GM13976 (cell line): ENCODE measurements at places on chromosomes 6 and 20.

DNA sequence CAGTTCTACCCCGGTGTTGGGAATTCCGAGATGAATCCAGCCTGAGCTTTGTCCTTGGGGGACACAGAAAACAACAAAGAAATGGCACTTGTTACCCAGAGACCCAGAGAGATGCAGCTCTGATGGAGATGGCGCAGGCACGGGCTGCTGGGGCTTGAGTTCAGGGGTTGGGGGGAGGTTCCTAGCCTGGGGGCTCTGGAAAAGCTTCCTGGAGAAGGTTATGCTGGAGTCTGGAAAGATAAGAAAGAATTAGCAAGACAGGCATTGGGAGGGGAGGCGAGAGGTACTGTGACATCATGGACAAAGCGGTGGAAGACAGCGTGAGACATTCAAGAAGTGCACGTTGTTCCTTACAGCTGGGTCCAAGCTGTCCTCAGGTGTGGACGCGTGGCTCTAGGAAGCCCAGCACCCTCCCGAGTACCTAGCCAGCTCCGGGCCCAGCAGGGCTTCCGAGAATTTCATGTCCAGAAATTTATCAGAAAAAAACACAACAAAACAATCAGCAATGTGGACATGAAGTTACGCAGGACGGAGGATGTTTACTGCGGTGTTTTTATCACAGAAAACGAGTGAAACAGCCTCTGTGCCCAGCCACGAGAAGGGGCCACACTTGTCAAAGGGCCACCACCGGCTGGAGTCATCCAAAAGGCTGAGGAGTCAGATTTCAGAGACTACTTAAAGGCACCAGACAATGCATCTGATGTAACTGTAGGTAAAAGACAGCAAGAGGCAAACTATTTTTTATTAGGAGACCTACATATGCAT lies 39.5 kb downstream of the C20orf203 start:
- DNase-seq, result no peak

GRCh38 chr6:82030761-82031503 lies 216.6 kb downstream of the IBTK start:
- no peak for DNase-seq

GRCh38 chr20:19789009-19789408 lies 31.0 kb downstream of the RIN2 start:
- DNase-seq, result no peak

DNA sequence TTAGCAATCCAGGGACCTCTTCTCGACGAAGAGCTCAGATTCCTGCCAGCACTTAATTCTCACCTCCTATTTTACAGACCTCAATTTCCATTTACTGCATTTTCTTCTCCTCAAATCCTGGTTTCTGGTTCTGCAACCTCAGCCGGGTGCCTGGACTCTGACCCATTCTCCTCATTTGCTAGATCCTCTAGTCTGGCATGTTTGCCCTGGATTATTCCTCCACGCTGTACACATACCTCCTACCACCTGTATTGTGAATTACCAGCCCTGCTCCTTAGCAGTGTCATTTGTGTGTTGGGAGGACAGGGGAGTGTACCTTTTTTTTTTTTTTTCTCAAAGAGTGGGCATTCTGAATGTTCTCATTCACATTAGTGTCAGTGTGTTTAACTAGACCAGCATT lies 204.4 kb downstream of the ZMYND8 start:
- DNase-seq, result no peak

- DNase-seq, result no peak
These were observed 132.6 kb downstream of the CEBPB start for GRCh38 chr20:50323209-50323608.

GRCh38 chr6:142438898-142439297 lies 137.1 kb downstream of the ADGRG6 start:
- no peak for DNase-seq

DNA sequence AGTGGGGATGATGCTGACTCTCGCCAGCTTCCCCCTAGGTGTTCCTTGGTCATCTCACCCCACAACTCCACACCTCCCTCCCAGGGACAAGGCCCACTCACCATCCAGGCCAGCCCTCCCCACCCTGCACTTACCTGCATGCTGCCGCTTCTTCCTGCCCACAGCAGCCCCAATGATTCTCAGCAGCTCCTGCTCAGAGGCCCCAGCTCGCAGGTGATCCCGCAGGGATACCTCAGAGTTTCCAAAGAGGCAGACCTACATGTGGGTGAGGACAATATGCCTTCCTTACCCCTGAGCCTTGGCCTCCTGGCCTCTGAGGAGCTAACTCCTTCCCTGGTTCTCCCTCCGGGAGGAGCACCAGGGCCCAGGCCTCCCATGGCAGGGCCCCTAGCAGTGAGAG lies 24.6 kb downstream of the MOCS1 start:
- no peak for DNase-seq

- no peak for DNase-seq
These were observed 7.7 kb downstream of the PSMB1 start for GRCh38 chr6:170545405-170545804.

- DNase-seq, result no peak
These were observed 199.0 kb downstream of the PLCB1 start for GRCh38 chr20:8330785-8331695.

GRCh38 chr6:107670792-107671199 lies 153.3 kb downstream of the SCML4 start:
- peak; percentile 51 for DNase-seq

DNA sequence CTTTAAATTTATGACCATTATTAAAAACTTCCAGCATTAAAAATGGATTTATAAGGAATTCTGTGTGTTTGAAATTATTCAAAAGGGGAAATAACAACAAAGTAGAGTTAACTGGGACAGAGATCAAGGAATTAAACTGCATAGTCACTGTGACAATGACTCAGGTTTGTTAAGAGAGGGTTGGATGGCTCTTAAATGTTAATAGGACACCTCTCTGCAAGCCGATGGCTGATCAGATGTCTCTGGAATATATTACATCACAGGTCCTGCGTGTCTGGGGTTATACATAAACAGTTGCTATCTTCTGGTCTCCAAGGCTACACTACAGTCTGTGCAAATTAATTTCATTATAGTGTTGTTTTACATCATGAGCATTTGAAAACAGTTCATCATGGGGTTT lies 574.3 kb downstream of the COL12A1 start:
- DNase-seq, result no peak

GRCh38 chr6:144834426-144835038 lies 549.4 kb downstream of the UTRN start:
- no peak for DNase-seq

GRCh38 chr6:108895571-108895970 lies 47.3 kb downstream of the ARMC2 start:
- DNase-seq, result no peak

DNA sequence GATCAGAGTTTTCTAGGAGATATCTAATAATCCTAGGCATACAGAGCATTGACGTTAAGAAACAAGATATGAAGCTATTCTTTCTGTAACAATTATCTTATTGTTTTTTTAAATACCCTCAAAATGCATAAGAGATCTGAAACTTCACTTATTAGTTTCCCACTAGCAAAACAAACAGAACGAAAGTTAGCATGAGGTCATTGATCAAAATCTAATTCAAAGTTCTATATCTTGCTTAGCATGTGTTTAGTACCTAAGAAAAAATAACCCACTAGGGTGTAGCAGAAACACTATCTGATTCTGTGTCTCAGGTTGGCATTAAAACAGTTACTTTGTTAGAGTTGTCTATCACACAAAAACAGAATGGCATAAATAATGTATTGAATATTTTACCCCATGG lies 1288.4 kb downstream of the EPHA7 start:
- no peak for DNase-seq

DNA sequence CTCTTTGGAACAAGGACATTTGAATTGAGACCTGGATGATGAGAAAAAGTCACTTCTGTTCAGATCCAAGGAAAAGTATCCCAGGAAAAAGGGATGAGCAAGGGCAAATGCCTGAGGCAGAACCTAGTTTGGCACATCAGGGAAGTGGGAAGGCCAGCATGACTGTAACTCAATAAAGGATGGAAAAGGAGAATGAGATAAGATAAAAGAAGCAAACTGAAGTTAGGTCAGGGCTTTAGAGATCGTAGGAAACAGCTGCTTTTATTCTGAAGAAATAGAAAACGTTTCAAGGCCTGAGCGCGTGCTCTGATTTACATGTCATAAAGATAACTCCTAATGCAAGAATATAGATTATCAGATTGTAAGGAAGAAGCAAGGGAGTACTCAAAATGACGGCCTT lies 450.0 kb downstream of the FRK start:
- no peak for DNase-seq

GRCh38 chr6:33324125-33324524 lies 6.6 kb upstream of the ZBTB22 start:
- peak; percentile 45 for DNase-seq

DNA sequence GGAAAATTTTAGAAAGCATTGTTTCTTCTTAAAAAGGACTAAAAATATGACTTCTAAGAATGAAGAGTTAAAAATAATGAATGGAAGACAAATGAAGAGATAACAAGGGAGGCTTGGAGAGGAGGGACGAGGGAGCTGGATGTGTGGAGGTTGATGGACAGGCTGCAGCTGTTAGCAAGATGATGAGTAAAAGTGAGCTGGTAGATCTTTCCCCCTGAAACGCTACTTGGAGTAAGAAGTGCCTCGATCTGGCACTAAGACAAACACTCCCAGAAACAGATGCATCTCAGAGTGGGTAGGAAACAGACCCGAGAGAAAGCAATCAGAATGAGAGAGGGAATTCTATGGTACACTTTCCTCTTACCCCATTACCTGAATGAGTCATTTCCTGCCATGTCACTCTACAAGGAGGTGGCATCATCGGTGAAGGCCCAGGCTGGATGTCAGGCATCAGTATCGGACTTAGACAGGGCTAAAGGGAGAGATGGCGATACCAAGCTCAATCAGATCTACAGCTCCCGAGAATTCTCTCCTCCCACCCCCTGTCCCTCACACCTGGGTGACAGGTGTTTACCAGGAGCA lies 154.1 kb upstream of the BMP2 start:
- no peak for DNase-seq

- DNase-seq, result no peak
These were observed 71.4 kb downstream of the JARID2 start for GRCh38 chr6:15317251-15317650.

DNA sequence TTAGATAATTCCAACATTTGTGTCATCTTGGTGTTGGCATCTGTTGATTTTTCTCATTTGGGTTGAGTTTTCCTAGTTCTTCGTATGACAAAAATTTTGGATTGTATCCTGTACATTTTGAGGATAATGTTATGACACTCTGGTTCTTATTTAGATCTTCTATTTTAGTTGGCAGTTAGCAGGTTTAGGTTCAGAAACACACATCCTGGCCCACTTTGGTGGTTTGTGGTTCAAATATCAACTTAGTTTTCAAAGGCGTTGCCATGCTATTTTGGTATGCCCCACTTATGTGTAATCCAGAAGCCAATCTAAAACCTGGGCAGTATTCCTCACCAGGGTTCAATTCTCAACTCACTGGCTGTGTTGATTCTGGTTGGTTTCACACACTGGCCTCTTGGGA lies 68.2 kb downstream of the NOX3 start:
- DNase-seq, result no peak

DNA sequence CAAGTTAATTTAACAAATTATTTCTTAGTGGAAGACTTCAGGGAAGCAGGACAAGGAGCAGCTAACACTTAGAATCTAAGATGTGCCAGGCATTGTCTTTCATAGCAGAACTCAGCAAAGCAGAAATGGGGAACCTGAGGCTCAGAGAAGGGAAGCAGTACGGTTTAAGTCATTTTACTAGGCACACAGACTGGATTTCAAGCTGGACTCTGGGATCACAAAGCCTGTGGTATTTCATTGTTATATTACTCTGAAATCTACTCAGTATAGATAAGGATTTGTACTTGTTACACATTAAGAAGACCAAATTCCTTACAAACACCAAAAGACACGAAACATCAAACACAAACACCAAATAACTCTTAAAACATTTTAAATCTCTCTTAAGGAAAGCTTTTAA lies 199.6 kb downstream of the ISM1 start:
- DNase-seq, result no peak

- no peak for DNase-seq
These were observed 271.6 kb upstream of the SGK1 start for GRCh38 chr6:134589512-134589911.

DNA sequence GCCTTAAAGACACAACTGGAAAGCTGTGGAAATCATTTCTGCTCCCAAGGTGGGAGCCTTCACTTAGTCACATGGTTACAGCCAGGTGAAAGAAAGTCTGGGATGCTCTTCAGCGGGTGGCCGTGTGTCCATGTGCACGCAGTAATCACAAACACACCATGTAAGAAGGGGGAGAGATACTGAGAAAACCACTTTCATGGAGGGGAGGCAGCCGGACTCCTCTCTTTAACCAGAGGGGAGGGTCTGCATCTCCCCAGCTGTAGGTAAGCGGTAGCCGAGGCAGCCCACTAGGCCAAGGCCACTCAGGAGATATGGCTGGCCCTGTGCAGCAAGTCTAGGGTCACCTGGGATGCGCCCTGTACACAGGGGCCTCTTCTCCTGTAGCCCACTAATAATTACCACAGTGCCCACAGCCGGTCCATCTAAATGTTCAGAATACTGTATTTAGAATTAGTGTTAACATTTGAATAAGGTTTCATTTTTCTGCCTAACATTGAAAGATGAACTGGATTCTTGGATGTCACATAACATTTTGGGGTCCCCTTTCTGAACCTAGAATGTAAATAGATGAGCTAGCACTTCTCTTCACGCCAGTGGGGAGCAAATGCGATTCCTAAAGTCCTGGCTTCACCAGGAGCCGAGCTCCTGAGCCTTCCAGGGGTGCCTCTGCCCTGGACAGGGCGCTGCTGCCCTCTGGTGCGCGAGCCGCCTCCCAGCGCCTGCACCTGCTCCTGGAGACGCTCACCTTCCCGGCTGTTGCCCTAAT lies 15.9 kb downstream of the GPR31 start:
- peak; percentile 83 for DNase-seq

GRCh38 chr6:170129691-170130171 lies 161.1 kb downstream of the DLL1 start:
- DNase-seq, result no peak

DNA sequence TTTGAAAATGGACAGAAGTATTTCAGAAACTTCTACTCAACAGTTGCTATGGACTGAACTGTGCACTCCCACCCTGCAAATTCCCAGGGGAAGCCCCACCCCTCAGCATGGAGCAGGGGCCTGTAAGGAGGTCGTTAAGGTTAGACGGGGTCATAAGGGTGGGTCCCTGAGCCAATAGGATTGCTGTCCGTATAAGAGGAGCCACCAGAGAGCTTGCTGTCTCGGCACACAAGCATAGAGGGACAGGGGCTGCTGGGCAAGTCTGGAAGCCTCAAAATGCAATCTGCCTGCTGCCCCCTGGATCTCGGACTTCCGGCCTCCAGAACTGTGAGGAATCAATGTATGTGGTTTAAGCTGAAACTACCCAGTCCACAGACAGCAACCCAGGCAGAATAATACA lies 37.4 kb upstream of the AFDN start:
- no peak for DNase-seq

GRCh38 chr6:25482996-25483395 lies 169.0 kb upstream of the SCGN start:
- no peak for DNase-seq
